ENCODE measurements at places on chromosomes 6 and 20.

GRCh38 chr6:32190054-32190851 lies at the start of gene PBX2:
Gene PBX2 (minus strand): TSS chr6:32190202. CDS start chr6:32189915, 287 bp downstream.
- DNase-seq = peak; percentile 92

DNA sequence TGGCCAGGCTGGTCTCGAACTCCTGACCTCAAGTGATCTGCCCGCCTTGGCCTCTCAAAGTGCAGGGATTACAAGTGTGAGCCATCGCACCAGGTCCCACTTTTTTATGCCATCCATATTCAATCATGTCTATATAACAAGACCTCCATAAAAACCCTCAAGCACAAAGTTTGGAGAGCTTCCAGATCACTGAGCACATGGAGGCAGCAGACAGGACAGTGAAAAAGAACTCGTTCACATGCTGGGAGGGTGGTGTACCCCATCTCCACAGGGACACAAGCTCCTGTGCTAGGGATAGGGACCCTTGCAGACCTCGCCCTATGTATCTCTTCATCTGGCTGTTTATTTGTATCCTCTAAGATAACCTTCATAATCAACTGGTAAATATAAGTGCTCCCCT lies 30.3 kb downstream of the KIF13A start:
- no peak for DNase-seq

- no peak for DNase-seq
Measured at GRCh38 chr6:37745748-37746147, 48.1 kb upstream of the MDGA1 start.

GRCh38 chr20:3798373-3798768 lies 2.3 kb downstream of the CDC25B start:
- no peak for DNase-seq

DNA sequence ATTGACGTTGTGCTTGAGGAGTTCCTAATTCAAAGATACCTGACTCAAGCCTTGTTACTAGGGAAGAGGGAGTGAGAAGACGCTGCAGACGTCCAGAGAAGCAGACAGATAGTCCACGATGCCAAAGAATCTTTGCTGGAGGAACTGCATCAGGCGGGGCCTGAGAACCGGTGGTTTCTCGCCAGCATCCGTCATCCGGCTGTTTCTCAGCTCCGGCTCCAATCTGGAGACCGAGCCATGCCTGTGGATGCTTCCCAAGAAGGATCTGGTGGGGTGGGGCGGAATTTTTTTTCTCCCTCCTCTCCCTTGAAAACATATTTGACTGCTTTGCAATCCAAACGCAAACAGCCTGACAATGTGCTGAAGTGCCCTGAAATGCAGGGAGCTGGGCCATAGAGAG lies 125.8 kb upstream of the SRSF6 start:
- DNase-seq = no peak

GRCh38 chr6:134621858-134622257 lies 303.9 kb upstream of the SGK1 start:
- no peak for DNase-seq

- DNase-seq = peak; percentile 75
Measured at GRCh38 chr6:51855310-51856082, 231.9 kb downstream of the PKHD1 start.

DNA sequence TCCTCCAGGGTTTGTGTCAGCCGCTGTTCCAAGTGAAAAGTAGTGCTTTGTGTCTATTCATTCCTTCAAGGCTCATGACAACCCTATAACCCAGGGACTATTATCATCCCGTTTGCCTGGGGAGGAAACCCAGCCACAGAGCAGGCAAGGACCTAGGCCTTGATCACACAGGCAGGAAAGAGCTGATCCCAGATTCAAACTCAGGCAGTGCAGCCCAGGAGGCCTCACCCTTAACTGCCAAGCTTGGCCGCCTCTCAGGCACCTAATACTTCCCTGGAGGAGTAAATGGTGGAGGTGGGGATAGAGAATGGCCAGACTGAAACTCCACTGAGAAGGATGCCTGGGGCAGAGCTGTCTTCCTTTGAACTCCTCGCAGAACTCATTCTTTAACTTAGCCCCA lies 215.1 kb upstream of the QKI start:
- no peak for DNase-seq

DNA sequence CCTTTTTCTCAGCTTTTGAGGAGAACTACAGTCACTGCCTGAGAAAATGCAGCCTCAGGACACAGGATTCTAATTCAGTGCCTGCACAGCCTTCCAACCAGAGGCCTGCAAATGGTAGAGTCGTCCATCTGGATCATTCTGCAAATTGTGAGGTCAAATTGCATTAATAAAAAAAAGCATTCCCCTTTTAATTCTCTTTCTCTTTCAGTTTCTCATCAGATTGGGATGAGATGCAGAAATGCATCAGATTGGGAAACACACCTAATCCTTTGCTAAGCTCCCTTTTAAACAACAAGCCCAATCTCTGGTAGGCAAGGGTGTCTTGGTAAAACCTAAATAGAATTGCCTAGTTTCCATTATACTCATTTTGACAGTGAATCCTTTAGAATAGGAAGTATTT lies 838.8 kb downstream of the MAFB start:
- DNase-seq = no peak

DNA sequence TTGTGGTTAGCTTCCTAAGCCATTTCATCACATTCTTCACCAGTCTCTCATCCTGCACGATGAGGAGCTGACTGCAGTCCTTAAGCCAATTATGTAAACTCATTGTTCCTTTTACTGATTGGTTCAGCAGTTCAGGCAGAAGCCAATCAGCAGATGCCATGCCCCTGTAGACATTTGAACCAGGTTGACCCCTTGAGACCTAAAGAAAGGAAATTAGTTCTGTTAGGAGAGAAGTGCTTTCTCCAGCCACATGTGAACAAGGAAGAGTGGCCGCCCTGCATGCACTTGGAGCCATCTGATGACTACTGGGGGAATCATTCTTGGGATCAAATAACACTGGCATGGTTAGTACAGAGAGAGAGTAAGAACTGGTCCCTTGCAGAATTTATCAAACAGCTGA lies 535.2 kb upstream of the ID4 start:
- DNase-seq = no peak

GRCh38 chr6:168692193-168692914 lies 251.4 kb downstream of the SMOC2 start:
- DNase-seq = no peak

- peak; percentile 92 for DNase-seq
Measured at GRCh38 chr20:41003143-41003935, 25.3 kb upstream of the TOP1 start.

DNA sequence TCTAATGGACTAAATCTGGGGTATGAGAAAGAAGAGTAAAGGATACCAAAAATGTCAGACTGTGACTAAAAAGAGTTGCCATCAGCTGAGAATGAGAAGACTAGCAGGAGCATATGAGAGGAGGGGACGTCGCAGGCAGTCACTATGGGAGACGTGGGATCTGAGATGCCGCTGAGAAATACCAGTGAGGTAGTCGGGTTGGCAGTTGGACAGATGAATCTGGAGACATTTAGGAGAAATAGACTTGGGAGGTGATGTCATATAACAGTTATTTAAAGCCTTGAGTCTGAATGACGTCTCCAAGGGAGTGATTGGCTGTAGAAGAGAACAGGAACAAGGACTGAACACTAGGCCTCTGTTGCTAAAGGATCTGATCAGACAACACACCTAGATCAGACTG lies 51.5 kb upstream of the TRIM26 start:
- DNase-seq = no peak

DNA sequence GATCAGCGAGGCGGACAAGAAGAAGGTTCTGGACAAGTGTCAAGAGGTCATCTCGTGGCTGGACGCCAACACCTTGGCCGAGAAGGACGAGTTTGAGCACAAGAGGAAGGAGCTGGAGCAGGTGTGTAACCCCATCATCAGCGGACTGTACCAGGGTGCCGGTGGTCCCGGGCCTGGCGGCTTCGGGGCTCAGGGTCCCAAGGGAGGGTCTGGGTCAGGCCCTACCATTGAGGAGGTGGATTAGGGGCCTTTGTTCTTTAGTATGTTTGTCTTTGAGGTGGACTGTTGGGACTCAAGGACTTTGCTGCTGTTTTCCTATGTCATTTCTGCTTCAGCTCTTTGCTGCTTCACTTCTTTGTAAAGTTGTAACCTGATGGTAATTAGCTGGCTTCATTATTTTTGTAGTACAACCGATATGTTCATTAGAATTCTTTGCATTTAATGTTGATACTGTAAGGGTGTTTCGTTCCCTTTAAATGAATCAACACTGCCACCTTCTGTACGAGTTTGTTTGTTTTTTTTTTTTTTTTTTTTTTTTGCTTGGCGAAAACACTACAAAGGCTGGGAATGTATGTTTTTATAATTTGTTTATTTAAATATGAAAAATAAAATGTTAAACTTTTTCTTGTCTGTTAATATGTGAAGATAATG lies 2.2 kb downstream of the HSPA1B start:
- DNase-seq = peak; percentile 75

DNA sequence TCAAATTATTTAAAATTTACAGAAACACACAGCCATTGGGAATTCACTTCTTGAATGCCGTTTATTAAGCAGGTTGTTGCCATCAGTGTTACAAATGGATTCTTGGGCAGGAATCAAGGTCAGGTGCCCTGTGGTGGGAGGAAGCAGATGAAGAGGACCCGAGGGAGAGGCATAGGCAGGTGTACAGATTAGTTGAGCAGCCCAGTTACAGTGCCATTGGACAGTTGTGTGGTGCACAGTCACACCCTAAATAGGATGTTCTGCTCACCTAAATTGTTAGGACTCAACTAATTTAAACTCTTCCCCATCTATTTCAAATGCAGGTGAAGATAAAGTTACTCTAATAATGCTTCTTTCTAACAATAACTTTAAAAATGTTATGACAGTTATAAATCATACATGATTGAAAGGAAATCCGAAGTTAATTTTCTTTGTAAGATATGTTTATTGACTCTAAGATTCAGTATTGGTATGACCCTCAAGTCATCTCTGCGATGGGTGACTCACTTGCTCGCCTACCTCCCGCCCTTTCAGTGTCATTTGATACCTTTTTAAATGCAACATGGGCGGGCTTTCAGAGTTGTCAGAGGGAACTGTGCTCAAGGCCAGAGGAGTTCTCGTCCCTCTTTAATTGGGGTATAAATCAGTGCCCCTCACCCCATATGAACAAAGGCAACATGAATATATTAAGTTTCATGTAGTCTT lies 35.1 kb downstream of the DSE start:
- no peak for DNase-seq

DNA sequence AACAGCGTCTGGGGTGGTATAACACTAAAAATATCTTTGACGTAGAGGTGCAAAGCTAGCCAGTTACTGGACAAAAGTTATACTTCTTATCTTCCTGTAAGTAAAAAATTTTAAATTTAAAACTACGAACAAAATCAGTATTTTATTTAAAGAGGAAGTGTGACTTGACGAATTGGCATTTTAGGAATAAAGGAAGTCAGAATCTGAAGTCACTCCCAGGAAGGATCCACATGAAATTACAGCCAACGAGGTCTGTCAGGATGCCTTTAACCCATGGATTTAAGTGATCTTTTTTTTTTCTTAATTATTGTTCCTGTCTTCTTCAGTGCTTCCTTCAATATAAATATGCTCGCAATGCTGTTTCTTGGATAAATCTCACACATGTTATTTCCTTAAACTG lies 27.2 kb upstream of the SNX9 start:
- DNase-seq = no peak

GRCh38 chr6:151060096-151060765 lies 179.5 kb upstream of the AKAP12 start:
- DNase-seq = peak; percentile 94

GRCh38 chr6:169859978-169860703 lies 108.7 kb downstream of the ERMARD start:
- DNase-seq = peak; percentile 22

Data from dermis blood vessel endothelial cell (primary cell).